Stomach (tissue), 19 donors: ENCODE measurements at places on chromosomes 2 and 18. TPM values are rescaled to one million over a fixed set of nuclear protein-coding genes. Genes with fewer than 3 reads are reported as not detected.

- no peak for DNase-seq
These were observed 286.5 kb upstream of the CDH7 start for GRCh38 chr18:65464361-65464760.

CFAP53 gene
- total RNA-seq, result not detected

RUFY4 gene
- total RNA-seq, result not detected

GRCh38 chr18:907115-907884, 2.6 kb downstream of the ADCYAP1 start:
- peak; percentile 57 for DNase-seq

DNA sequence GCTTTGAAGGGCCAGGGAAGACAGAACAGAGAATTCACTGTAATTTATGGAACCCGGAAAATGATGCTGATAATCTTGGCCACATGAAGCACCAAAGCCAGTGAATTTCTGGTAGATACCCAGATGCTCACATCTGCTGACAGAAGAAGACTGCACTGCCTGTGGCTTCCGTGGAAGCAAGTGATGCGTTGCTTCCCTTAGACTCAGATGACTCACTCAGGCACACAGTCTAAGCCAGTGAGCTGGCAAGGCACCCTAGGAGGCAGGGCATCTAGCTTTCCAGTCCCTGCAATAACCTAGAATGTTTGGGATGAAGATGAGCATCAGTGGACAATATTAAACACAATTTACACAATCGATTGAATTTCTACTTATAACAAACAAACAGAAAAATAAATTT, 284.7 kb downstream of the CMPK2 start:
- DNase-seq, result no peak

HRH4 gene
- not detected for total RNA-seq

GRCh38 chr2:233381638-233381995, 27.3 kb downstream of the DGKD start:
- DNase-seq, result no peak

DNAJC5G gene
- not detected for total RNA-seq

DNA sequence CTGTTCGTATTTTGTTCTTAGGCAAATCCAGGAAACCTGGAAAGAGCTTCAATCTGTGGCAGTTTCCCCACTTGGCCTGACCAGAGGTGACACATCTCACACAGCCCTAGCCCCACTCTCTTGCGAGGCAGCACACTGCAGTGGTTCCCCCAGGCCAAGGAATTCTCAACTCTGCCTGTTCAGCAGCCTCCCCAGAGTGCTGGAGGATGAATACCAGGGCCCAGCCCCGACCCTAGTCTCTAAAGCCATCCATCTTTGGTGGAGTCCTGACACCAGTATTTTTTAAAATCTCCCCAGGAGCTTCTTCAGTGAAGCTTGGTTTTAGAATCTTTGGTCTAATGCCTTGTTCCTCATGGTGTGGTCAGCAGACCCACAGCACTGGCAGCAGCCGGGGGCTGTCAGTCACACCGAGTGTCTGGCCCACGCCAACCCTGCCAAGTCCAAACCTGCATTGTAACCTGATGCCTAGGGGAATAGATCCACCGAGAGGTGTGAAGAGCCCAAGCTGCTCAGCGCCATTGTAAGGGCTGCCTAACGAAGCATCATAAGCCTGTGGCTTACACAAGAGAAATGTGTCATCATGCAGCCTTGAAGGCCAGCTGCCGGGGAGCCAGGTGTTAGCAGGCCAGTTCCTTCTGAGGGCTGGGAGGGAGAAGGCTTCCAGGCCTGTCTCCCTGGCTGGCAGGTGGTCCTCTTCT, 428.7 kb upstream of the ID2 start:
- no peak for DNase-seq

DNA sequence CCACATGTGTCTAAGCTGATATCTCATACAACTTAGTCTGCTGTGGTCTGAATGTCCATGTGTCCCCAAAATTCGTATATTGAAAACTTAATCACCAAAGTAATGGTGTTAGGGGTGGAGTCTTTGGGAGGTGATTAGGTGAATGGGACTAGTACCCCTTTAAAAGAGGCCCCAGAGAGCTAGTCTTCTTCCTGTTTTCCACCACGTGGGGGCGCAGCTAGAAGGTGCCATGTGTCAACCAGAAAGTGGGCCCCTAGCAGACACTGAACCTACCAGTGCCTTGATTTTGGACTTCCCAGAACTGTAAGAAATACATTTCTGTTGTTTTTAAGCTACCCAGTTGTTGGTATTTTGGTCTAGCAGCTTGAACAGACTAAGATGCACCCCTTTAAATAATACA, 86.6 kb downstream of the ASB1 start:
- no peak for DNase-seq

DNA sequence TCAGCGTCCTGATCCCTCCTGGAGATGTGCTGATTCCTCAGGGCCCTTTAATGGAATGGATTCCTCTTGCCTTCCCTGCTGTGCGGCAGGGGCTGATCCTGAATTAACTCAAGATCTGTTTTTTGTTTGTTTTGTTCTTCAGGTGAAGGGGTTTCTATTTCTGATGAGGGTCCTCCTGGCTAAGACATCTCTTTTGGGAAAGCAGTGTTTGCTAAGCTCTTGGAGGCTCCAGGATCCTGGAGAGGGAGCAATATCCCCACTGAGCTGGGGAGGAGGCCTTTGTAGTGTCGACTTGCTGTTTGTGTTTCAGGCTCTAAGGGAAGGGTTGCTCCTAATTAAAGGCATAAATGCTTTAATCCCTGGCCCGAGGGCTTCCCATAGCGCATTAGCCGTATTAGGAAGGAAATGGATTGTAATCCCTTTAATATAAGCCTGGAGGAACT, 65.3 kb upstream of the FOXI3 start:
- DNase-seq, result no peak

- no peak for DNase-seq
These were observed 88.0 kb downstream of the COMMD1 start for GRCh38 chr2:61993422-61994024.

- no peak for DNase-seq
These were observed 991.5 kb upstream of the FANCL start for GRCh38 chr2:59232394-59233165.

GRCh38 chr2:61733563-61733962, 120.3 kb downstream of the FAM161A start:
- DNase-seq, result no peak

SCYGR3 gene
- total RNA-seq, result not detected

DNA sequence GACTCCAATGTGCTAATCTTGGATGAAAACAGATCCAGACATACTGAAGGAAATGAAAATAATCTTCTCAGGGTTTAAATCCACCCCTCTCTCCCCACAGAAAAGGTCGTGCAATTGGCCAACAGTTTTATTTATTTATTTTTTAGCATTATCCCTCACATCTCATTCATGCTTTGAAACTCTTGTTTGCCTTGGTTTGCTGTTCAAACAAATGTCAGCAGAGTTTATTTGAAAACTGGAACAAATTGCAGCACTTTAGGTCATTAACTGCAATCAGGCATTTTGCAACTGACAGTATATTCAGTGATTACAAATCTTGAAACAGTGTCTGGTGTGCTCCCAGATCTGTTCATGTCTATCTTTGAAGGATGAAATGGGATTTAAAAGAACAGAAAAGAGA, 220.6 kb downstream of the SLC4A10 start:
- DNase-seq, result peak; percentile 17

IL1F10 gene
- not detected for total RNA-seq

DPYSL5 gene
- total RNA-seq, result not detected
